ENCODE measurements at places on chromosomes 3 and 15.

DNA sequence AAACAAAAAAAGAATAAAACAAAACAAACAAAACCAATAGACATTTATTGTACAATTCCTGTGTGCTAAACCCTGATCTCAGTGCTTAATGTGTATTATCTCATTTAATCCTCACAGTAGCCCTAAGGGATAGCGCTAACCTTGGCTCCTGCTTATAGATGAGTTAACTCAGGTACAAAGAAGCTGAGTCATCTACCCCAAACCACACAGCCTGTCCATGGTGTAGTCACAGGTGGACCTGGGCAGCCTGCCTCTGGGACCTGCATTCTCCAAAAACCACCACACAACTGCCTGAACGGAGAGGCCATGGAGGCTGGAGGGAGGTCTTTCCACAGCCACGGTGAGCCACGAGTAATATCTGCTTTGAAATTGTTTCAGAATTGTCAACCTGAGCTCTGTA lies 5.5 kb upstream of the CLN6 start:
- DNase-seq: no peak

DNA sequence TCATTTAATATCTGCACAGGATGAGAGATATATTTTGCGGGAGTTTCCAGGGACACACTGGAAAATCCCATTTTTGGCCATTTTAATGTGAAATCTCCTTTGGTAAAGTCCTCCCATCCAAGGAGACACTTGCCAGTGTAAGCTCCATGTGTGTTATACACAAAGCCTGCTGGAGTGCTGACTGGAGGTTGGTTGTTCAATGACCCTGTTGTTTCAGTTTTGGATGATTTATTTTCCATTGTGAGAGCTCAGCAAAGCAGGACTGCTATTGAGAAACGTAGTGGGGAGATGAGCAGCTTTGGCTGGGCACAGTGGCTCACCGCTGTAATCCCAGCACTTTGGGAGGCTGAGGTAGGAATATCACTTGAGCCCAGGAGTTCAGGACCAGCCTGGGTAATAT lies 127.7 kb downstream of the NUP210 start:
- no peak for DNase-seq

- DNase-seq: no peak
Measured at GRCh38 chr15:58388211-58388610, 43.6 kb upstream of the LIPC start.

GRCh38 chr3:140844072-140844471 lies 97.6 kb upstream of the SLC25A36 start:
- no peak for DNase-seq

GRCh38 chr15:62108411-62108810 lies 41.6 kb downstream of the C2CD4A start:
- no peak for DNase-seq

DNA sequence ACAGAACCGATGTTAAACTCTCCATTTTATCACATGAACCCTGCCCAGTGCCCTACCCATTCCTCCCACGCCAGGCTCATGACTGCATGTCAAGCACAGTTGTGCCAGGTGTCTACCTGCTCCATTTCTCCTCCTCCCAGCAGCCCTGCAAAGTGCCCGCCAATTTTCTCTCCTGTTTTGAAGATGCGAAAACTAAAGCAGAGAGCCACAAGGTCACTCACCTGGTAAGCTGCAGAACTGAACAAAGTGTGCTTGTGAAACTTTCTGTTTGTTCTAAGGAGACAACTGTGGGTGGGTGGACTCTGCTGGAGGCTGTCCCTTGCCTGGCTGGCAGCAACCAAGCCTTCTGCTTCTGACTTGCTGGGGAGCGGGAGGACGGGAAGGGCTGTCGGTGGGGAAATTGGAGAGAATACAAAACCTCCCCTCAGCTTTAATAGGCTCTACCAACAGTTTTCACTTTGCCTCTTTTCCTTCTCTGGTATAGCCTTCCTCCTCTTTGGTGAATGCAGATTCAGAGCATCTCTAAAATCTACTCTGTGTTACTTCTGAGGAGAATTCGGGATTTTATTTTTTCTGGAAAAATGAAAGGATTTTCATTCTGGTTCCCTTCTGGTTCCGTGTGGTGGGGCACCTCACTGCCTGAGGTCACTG lies 23.0 kb downstream of the LIMD1 start:
- peak; percentile 45 for DNase-seq

DNA sequence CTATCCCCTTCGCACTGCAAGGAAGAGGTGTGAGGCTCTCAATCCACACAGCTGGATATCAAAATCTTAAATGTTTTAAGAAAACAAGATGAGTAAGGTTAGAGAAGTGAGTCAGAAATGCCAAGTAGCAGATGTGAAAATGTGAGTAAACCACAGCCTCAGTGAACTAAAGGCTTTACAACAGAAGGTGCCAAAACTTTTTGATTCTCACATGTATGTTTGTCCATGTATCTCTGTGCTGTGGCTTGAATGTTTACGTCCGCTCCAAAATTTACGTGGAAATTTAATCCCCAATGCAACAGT lies 126.8 kb upstream of the PFN2 start:
- no peak for DNase-seq

GRCh38 chr3:73391984-73392383 lies 232.8 kb downstream of the PDZRN3 start:
- DNase-seq: no peak

DNA sequence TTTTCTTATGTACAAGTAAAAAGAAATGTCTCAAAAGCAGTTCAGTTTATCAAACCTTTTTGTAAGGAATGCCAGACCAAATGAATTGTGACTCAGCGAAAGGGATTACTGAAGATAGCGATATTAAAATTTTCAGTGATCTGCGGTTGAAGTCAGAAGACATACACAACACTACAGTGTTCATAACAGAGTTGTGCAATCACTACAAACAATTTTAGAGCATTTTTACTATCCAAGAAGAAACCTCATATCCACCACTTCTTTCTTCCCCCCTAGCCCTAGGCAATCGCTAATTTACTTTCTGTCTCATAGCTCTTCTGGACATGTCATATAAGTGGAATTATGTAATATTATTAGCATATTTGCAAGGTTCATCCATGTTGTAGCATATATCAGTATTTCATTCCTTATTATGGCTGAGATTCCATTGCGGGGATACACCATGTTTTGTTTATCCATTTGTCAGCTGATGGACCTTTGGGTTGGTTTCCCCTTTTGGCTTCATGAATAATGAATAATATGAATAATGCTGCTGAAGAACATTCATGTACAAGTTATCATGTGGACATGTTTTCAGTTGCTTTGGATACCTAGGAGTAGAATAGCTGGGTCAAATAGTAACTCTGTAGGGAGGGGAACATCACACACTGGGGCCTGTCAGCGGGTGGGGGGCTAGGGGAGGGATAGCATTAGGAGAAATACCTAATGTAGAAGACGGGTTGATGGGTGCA lies 23.6 kb upstream of the ALPK3 start:
- no peak for DNase-seq

DNA sequence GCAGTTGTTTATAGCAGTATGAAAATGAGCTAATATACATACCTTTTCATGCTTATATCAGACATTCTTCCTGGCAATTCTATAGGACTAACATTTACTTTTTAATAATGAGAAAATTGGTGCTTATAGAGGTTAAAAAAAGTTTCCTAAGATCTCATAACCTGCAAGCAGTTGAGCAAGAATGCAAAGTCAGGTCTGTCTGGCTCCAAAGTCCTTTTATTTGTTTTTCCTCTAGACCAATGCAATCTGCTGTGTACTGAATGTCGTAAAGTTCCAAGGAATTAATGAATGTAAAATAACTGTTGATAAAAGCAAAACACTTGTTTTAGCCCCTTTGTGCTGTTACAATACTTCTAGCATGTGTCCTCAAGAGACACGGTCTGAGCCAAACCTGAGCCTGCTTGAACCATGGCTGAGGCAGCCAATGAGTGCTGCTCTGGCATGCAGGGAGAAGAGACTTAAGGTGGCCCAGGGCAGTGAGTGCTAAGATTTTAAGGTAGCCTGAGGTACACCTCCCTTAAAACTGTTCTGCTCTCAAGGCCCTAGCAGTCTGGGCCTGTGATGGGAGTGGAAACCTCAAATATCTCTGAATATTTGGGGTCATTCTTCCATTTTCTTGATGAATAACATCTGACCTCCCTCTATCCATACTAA lies 555.1 kb upstream of the NAALADL2 start:
- no peak for DNase-seq

DNA sequence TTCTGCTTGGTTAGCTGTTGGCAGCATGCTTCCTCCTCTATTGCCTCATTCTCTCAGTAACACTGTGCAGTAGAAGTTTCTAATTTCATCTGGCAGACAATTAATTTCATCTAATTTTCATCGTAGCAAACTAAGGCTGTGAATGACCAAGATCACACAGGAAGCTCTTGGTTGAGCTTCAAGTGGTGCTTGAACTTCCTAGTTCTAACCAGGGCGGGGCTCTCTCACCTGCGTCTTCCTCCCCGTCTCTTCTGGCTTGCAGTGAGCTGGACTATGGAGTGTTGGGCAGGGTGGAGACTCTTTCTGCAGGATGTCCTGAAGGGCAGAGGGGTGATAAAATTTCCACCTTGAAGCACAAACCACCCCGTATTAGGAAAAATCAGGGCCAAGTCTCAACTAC lies 2.0 kb upstream of the IL16 start:
- DNase-seq: no peak

DNA sequence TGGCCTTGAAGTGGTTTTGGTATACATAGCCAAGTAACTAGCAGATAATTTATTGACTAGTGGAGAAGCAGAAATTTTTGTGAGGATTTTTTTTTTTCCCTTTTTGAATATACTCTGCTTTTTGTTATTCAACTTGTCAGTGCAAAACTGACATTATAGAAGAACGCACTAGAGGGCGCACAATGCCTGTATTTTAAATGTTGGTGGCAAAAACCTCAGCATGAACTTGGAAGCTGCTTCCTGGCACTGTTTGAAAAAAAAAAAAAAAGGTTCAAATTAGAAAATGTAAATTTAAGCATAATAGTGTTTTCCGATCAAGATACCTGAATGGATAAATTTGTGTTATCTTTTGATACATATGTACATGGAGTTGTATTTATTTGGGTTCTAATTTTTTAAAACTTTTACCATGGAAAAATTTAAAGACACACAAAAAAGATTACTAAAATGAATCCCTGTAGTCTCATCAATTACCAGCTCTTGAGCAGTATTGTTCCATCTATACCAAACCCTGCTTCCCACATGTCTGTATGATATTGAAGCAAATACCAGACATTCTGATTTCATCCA lies 56.0 kb downstream of the SLC25A26 start:
- no peak for DNase-seq

DNA sequence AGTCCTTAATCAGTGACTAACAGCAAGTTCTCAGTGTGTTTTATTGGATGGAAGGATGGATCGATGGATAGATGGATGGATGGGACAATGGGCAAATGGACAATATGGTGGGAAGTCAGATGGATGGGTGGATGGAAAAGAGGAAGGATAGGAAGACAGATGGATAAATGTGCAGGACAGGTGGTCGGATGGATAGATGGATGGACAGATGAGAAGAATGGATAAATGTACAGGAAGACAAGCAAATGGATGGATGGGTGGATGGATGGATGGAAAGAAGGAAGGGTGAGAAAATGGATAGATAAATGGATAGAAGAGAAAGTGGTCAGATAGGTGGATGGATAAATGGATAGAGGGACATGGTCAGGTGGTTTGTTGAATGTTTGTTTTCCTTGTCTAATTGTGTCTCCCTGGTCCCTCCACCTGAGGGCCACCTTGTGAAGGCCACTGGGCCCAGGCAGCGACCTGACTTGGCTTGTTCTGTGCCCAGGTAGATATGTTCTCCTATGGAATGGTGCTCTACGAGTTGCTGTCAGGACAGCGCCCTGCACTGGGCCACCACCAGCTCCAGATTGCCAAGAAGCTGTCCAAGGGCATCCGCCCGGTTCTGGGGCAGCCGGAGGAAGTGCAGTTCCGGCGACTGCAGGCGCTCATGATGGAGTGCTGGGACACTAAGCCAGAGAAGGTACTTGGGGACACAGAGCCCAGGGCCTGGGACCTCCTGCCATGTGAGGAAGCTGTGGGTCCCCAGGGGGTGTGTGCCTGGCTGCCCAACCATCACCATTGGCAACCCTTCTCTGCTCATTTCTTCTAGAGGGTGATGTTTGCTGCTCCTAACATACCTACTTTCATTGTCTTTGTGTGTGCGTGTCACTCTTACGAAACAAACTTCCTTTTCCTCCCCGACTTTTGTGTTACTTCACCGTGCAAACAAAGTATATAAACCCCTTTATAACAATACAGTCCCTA lies 137.5 kb downstream of the LRRK1 start:
- peak; percentile 19 for DNase-seq

GRCh38 chr3:55531321-55531720 lies 44.2 kb upstream of the WNT5A start:
- no peak for DNase-seq

GRCh38 chr15:85394554-85395333 lies 14.3 kb downstream of the AKAP13 start:
- no peak for DNase-seq

- DNase-seq: no peak
Measured at GRCh38 chr3:114450008-114450596, 156.3 kb downstream of the TIGIT start.

GRCh38 chr15:22902981-22903380 lies 64.5 kb downstream of the NIPA2 start:
- no peak for DNase-seq

DNA sequence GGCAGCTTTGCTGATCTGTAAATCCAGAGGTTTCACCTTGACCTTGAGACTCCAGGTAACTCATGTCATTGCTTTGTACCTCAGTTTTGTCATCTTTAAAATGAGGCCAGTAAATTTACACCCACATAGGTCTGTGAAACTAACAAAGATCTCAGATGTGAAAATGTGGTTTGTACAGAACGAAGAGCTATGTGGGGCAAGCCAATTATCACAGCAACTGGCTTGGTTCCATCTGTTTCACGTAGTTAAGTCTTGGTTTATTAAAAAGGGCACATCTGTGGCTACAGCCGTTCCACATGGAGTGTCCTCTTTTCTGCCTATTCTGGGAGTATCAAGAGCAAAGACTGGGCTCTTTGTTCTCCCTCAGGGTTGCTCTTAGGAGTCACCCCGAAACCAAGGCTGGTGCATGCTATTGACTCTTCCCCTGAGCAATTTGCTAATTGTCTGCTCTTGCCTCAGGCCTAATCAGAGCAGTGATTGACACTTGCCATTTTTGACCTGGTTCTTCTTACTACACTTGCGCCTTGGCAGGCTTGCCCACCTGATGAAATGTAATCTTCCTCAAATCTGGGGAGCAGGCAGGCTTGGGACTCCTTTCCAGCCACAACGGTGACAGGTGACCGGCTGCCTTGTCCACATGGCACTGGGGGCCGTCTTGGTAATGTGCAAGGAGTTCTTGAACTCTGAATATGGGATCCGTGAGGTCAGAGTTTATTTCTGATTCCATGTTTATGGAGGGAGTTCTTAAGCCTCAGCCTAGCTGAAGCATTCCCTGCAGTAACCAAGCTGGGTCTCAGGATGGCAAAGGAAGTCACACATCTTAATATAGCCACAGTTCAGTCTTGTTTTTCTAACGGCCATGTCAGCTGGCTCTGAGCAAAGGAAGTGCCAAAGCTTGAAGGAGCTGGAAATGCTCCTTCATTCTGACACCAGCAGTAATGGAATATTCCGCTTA lies 40.1 kb downstream of the EAF1 start:
- no peak for DNase-seq

- DNase-seq: no peak
Measured at GRCh38 chr3:123651449-123652341, 66.8 kb upstream of the HACD2 start.
